IPS DF 6.9 (cell line): ENCODE measurements at places on chromosomes 2 and 18.

GRCh38 chr2:129906861-129907235, 72.6 kb upstream of the RAB6C start:
- DNase-seq: no peak

- DNase-seq: no peak
Measured at GRCh38 chr2:36650031-36650829, 46.3 kb upstream of the VIT start.

GRCh38 chr2:185227391-185227790, 511.2 kb upstream of the FSIP2 start:
- DNase-seq: no peak

GRCh38 chr2:193988784-193989183, 1668.2 kb upstream of the SLC39A10 start:
- DNase-seq: no peak

DNA sequence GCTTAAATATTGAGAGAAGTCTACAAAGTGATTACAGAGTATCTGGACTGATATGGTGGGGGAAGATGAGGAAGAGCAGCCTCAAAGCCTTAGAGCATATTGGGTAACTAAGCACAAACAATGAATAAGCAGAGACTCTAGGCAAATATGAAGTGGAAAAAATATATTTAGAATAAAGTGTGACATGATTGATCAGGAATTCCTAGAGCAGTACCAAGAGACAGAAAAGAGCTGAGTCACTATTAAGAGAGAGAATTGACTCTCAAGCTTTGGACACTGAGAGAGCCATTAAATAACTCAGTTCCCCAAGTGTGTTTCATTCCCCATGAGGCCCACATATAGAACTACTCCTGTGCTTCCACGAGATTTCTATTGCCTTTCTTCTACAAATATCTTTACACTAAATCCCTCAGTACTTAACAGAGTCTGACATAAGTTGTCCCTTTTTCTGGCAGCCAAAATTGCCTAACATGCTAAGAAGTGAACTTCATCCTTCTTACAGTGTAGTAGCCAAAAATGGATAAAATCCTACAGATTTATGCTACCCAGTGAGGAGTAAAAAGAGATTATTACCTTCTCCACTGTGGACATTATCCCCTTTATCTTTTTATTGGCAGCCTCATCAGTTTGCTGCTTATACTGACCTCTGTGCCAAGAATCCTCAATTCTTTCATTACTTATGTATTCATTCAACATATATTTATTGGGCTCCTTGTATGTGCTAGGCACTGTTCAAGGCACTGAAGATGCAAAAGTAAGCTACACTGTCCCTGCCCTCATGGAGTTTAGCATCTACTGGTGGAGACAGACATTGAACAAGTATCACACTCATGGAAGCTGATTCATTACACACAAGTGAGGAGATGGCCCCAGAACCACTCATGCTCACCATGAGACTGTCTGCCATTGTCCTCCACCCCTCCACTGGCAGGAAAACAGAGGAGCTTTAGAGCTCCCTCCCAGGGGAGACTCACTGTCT, 45.4 kb downstream of the SLC40A1 start:
- DNase-seq: no peak

DNA sequence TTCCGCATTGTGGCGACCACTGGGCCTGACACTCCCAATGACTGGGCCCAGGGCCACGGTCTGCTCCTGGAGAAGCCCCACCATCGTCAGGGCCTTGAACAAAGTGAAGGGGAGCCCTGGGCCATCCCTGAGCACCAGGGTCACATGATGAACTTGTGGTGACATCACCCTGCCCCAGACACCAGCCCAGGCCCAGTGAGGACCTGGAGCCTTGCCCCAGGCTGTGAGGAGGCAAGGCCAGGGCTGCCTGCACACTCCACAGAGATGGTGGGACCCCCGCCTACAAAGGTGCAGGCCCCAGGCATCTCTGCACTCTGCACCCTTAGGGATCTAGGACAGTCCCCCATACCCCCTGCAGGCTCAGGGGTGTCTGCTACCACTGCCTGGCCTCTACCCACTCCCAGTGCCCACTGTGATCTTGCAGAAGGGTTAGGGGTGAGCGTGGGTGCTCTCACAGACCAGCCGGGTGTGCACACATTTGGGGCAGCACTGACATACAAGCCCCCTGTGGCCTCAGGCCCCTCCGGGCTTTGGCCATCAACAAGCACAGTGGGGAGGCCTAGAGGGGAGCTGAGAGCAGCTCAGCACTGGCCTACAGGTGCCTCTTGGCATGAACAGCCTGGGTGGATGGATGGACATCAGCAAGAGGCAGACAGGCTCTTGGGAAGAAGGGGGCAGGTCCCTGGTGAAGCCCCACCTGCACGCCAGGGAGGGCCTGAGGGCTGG, 624.0 kb upstream of the LRRTM4 start:
- no peak for DNase-seq

DNA sequence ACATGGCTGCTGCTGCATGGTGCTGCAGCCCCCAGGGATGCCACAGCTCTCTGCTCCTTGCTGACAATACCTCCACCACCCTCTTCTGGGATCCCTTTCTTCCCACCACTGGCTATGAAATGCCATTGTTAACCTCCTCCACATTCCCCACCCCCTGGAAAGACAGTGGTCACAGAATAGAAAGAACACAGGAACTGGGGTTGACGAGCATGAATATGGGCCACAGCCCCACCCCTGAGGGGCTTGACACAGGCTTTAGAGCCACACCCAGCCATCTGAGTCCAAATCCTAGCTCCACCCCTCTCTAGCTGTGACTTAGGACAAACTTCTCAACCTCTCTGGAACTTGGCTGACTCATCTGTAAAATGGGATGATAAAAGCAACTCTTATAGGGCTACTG, 47.3 kb downstream of the TMEM163 start:
- no peak for DNase-seq

DNA sequence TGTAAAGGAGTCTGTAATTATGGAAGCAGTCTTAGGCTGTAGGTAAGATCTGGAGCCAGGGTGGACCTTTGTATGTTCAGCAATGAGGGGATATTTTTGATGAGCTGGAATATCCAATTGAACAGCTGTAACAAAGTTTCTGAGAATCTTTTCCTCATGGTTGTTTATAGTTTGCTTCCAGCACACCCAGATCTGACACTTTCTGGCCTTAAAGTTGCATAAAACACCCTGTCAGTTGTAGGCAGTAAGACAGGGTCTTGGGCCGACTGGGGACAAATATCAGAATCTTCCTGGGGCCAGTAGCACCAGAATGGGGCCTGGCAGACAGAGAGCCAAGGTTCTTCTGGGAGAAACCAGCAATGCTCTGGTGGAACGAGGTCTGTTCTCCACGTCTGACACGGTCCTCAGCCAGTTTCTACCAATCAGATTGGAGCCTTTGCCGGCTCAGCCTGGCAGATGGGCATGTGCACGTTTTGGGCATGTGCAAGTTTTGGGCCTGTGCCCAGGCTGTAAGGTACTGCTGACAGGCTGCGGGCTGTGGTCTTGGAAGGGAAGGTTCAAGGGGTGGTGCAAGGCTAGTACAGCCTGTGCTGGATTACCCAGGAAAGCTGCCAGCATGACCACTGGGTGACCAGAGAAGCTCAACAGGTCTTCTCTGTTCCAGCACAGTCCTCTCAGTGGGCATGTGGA, 89.8 kb downstream of the PRKCE start:
- no peak for DNase-seq

DNA sequence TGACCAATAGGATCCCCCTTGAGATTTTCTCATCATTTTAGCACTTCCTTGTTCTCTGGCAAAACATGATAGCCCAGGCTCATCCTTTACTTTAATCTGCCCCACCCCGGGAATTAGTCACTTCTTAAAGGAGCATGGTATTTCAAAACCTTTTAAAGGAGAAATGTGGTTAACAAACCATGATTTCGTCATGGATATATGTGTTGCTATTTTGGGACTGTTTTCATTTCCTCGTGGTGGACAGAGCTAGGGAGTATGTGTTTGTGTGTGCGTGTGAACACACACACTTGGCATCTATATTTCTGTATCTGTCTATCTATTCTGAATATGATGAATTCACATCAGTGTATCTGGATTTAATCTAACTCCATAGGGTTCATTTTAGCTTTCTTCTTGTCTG, 128.1 kb downstream of the BIRC6 start:
- DNase-seq: no peak

- no peak for DNase-seq
Measured at GRCh38 chr18:29596959-29597358, 1420.0 kb upstream of the CDH2 start.

- no peak for DNase-seq
Measured at GRCh38 chr18:44668270-44668975, 12.3 kb upstream of the SETBP1 start.

GRCh38 chr2:44107086-44107740, 61.5 kb upstream of the PPM1B start:
- no peak for DNase-seq

DNA sequence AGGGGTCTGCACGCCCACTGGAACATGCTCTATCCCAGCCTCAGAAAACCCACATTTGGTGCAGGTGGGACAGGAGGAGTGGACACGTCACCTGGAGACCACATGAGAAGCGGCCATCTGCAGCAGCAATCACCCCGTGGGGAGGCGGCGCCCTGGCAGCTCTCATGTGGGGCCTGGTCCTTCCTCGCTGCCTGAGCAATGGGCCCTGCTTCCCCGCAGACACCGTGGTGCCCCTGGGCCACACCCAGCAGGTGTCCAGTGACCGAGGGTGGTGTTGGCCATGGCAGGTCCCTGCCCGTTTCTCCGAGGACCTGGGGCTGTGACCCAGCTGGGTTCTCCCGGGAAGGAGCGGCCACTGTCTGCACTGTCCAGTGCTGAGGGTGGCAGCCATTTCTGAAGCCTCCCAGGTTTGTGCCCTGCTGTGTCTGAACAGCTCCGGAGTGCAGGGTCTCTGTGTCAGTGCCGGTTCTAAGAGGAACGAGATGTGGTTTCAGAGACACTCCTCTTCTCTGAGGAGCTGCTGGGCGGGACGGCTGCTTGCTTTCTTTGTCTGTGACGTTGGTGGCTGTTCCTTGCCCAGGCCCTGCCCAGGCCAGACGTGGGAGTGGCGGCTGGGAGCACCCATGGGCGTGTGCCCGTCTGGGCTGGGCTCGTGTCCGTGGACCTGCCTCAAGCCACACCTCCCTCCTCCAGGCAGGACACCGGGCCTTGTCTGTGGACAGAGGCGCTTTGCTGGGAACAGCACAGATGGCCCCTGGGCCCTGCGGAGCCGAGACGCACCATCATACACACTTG, 44.8 kb downstream of the NFATC1 start:
- DNase-seq: no peak

GRCh38 chr2:203849010-203849409, 18.6 kb upstream of the CTLA4 start:
- no peak for DNase-seq

GRCh38 chr2:7673853-7674252, 756.6 kb downstream of the RNF144A start:
- DNase-seq: no peak

- no peak for DNase-seq
Measured at GRCh38 chr18:379681-380330, 112.0 kb upstream of the THOC1 start.

DNA sequence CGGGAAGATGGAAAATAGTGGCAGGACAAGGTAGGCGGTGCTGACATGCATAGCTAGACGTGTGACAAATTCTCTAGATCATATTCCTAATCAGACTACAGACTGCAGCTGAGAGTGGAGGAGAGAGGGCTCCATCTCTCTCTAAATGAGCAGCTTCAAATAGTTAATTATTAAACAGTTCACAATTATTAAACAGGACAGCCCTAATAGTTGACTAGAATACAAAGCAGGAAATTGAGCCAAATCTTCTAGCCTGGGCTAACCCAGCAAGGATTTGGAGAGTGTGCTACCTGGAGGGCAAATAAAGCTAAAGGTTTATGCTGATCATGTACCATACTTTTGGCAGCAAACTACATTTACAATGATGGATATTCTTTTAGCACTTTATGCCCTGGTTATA, 54.4 kb upstream of the CWC22 start:
- DNase-seq: no peak

DNA sequence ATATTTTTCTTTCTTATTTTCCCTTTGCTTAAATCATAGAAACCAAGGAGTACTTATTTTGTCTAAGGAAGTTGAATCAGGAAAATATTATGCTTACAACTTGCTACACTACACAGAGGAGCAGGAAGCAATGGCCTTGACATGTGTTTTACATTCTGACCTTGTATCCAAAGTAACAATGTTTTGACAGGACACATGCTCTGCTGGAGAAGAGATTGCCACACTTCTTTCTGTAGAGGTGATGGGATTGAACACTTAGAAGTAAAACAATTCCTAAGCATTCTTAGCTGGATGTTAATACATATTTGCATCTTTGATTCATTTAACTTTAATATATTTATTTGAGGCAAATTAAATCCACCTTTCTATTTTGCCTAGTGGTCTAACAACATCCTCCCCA, 929.1 kb downstream of the DSC3 start:
- DNase-seq: no peak

- no peak for DNase-seq
Measured at GRCh38 chr2:20200697-20201555, 24.0 kb downstream of the SDC1 start.

DNA sequence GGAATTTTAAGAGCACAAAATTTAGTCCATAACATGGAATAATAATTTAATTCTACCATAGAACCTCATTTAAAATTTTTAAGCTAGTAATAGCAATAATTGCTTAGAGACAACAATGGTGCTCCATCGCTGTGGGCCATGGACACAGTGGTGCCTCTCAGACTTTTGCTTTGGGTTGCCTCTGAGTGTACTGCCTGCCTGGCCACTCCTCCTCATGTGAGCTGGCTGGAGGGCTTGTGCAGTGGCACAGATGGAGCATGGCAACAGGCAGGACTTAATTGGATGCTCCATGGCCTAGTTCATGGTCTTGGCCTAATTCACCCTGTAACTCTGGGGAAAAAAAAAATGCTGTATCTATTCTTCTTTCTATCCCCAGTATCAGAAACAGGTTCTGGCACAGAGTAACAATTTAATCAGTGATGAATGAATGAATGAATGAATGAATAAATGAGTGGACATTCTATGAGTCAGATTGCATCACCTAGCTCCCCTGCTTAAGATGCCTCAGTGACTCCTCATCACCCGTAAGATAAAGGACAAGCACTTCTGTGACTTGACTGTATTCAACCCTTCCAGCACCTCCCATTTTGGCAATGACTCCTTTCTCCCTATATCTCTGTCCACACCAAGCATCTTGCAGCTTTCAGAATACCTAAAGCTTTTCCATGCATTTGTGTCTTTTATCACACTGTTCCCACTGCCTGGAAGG, 211.8 kb upstream of the SLC14A2 start:
- DNase-seq: no peak

- DNase-seq: no peak
Measured at GRCh38 chr2:29563697-29564096, 357.7 kb downstream of the ALK start.
